Stimulated activated naive CD8-positive, alpha-beta T cell treated with anti-CD3 and anti-CD28 coated beads, Interleukin-15, Interleukin-2, amounts not matched to agents 100 U/mL and 50 U/mL, for 24 hours (primary cell): ENCODE measurements at places on chromosomes 12 and 14.

GRCh38 chr12:52846356-52846970 is 2.3 kb downstream of the KRT78 start:
- DNase-seq: no peak

- no peak for DNase-seq
Measured at GRCh38 chr14:96783043-96783914, 13.9 kb upstream of the VRK1 start.

DNA sequence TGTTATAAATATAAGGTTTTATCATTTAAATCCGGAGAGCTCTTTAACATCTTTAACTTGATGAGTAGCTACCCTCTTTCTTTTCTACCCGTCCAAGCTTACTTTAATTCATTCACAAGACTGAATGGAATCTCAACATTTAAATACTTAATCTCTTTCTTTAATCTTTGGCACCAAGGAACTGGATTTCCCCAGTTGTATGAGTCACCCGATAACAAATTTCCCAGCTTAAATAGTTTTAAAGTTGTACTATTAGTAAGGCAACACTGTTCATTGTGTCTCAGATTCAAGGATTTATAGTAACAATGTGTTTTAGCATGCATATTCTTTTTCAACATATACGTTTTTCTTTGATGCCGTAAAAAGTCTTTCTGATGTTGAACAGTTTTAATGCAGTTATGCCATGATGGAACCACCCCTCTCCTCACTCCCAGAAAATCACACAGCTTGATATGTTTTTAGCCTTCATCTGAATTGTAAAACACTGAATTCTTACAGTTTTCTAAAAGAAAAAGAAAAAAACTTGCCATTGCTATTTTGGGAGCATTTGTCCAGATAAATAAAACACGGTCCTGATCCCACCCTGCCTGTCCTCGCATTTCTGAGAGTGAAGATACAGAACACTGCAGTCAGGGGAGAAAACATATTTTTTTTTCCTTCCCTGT is 16.0 kb upstream of the LRP6 start:
- DNase-seq: no peak

DNA sequence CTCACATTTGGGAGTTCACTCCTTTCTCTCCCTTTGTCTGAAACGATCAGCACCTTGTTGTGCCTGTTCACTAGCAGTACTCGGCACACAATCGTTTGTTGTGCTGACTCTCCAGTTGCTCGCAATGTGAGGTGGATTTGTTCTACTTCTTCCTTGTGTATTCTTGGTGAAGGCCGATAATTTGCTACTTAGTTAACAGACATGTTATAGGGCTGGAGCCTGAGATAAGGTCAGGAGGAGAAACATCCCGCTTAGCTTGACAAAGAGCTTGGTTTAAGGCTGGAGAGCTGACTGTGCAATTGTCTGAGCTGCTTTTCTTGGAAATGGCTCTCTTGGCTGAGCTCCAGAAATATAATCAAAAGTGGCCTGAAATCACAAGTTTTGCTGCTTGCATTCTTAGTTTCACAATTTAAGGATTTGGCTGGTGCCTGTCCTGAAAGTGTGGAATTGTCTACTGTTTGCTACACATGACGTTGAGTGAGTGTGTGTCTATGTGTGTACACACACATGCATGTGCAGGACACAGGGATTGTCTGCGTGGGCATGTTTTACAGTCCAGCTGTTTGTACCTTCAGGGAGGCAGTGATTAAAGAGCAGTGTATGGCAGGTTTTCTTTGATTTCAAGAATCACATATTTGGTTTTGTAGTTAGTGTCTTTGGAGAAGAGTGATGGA is 77.7 kb downstream of the ARF6 start:
- no peak for DNase-seq

DNA sequence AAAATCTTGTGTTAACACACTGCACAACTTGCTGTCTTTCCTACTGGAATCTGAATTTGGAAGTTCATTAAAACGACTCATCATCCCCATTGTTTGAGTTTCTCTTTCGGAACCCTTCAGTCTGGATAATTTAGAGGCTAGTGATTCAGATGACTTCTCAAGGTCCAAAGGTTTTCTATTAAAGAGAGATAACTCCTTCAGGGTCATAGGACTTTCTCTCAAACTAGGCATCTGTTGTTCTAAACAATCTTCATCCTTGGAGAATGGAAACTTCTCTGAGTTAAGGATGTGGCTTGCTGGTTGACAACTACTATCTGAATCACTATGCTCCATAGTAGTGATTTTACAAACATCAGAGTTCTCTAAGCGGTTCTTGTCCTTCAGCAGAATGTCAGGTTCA is 4.4 kb downstream of the MLH3 start:
- DNase-seq: no peak

DNA sequence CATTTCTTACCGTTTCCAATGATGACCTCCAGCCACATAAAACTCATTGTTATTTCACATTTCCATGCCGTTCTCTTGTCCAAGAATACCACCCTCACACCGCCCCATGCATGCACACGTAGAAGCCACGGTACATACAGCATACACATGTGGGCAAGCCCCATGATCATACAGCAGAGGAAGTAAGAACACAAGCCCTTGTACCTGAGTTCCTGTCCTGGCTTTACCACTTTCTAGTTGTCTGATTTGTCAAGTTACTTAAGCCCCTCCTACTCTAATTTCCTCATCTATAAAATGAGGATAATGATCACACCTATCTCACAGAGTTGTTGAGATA is 59.9 kb downstream of the DUSP16 start:
- DNase-seq: no peak

DNA sequence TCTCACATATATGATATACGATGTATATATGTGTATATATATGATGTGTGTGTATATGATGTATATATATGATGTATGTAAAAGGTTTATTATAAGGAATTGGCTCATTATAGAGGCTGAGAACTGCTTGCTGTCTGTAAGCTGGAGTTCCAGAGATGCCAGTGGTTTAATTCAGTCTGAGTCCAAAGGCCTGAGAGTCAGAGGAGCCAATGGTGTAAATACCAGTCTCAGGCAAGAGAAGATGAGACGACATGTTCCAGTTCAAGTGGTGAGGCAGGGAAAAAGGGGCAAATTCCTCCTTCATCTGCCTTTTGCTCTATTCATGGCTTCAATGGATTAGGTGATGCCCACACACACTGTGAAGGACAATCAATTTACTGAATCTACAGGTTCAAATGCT is 17.1 kb upstream of the STYK1 start:
- no peak for DNase-seq

- no peak for DNase-seq
Measured at GRCh38 chr14:76993752-76994151, 34.8 kb downstream of the IRF2BPL start.

DNA sequence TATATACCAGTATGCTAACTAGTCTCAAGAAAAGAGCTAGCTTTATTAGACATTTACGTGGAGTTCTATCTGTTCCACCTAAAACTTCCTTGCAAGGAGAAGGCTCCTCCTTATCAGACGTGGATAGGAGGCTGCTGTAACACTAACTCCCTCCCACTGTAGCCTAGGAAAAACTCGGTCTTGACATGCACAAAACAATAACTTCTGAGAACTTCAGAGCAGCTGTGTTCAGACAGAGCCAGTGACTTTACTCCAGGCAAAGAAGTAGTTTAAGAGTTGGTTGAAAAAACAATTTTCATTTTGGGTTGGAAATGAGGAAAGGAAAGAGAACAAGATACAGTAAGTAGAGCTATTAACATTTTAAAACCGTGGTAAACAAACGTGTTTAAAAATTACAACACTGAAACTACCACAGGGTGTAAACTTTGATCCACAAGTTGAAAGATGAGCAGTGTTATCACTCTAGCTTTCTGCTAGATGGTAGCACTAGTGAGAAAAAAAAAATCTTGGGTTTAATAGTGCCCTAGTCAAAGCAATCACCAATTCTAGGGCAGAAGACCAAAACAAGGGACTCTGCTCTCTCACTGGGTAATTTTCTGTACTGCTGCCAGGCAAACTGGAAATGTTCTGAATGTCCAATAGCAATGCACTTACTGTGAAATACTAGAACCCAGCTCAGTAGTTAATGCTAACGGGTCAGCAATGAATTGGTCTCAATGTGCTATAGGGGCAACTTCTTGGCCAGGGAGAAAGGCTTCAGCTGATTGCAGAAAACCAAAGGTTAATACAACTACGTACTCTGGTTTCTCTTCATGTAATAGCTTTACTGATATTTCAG is 2.4 kb downstream of the ATF7 start:
- no peak for DNase-seq

GRCh38 chr12:56206452-56207166 is 15.1 kb downstream of the RNF41 start:
- DNase-seq: peak; percentile 50

DNA sequence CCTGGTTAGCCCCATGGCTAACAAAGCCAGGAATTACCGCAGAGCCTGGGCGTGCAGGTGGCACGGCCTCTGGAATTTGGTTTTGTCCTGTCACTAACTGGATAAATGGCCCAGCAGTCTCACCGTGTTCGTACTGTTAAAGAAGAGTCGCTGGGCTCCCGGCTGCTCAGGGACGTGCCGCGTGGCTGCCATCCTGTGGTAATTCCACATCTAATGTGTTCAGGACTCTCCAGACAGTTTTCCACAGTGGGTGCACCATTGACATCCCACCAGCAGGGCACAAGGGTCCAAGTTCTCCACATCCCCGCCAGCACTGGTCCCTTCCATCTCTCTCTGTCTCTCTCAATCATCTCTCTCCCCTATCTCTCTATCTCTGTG is 19.6 kb downstream of the NOC4L start:
- no peak for DNase-seq

- DNase-seq: no peak
Measured at GRCh38 chr12:110074089-110074488, 25.8 kb upstream of the C12orf76 start.

GRCh38 chr12:120861074-120861795 is 42.9 kb downstream of the SPPL3 start:
- DNase-seq: no peak

- no peak for DNase-seq
Measured at GRCh38 chr12:42698213-42698612, 108.7 kb upstream of the PRICKLE1 start.

- DNase-seq: no peak
Measured at GRCh38 chr12:132205271-132206045, 61.2 kb downstream of the NOC4L start.

DNA sequence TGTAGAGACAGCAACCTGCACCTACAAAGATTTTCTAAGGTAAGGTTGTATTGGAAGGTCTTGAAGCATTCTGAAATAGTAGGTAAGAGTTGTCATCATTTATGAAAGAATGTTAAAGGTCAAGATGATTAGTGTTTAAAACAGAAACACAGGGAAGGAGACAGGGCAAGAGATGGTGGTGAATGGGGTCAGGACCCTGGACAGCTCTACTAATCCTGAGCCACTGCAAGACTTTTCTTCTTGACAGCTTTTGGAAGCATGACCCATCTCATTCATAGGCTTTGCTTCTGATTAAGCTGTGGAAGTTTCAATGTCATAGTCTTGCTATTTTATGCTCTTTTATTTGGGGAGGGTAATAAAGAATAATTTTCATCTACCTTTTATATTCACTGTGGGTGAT is 75.5 kb upstream of the CAND1 start:
- DNase-seq: peak; percentile 17

- DNase-seq: no peak
Measured at GRCh38 chr14:54894995-54895394, 7.6 kb downstream of the GCH1 start.

GRCh38 chr14:30180219-30180618 is 252.6 kb upstream of the PRKD1 start:
- no peak for DNase-seq

DNA sequence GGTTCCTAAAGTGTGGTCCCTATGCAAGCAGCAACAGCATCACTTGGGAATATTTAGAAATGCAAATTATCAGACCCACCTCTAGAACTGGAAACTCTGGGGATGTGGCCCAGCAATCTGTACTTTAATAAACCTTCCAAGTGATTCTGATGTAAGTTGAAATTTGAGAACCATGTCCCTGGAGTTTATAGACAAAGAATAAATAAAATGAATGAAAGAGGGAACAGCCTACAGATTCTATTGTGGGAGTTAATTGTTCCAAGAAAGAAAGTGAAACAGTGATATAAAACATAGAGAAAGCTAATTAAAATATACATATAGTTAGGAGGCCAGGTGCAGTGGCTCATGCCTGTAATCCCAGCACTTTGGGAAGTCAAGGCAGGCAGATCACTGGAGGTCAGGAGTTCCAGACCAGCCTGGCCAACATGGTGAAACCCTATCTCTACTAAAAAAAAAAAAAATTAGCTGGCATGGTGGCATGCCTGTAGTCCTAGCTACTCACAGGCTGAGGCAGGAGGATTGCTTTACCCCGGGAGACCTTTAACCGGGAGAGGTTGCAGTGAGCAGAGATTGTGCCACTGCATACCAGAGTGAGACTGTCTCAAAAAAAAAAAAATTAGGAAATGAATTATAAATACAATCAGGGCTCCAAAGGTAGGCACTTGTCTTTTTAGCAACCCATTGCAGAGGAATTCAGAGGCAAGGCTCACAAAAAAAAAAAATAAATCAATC is 507.5 kb downstream of the NAV3 start:
- no peak for DNase-seq

GRCh38 chr14:32383364-32384009 is 54.4 kb downstream of the AKAP6 start:
- no peak for DNase-seq

DNA sequence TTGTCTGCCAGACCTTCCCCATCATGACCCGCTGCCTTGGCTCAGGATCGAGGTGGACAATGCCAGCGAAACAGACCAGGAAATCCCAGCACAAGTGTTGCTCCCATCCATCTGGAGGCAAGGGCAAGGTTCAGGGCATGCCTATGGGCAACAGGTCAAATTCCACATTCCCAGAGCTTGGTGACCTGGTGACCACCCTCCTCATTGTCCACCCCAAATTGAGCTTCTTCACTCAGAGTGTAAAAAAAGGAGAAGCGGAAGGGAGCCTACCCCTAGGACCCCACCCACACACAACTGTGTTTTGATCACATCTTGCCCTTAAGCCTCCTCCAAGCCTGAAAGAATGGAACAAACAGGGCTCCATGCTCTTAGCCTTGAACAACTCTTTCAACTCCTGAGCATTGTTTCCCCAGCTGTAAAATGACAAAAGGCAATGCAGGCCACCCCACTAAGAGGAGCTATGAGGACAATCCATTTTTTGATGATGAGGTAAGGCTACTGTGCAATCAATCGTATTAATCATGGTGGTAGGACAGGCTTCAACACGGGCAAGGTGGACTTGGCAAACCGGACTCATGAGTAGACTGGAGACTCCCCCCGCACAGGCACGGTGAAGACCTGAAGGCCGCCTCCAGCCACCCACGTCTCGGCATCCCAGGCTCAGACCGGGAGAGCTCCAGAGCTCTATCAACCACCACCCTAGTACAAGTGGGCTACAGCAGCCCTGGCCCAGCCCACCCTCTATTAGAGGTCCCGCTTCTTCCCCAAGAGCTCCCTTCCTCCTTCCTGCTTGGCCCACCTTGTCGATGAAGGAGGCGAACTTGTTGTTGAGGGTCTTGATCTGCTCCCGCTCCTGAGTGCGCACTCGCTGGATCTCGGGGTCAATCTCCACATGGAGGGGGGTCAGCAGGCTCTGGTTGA is 866 bp downstream of the KRT79 start:
- no peak for DNase-seq
